ENCODE measurements at places on chromosomes 4 and X.

- DNase-seq, result no peak
Measured at GRCh38 chr4:27836523-27836922, 975.9 kb downstream of the STIM2 start.

- DNase-seq, result no peak
Measured at GRCh38 chr4:3401436-3402171, 40.2 kb upstream of the HGFAC start.

GRCh38 chr4:78379991-78380729 lies 171.4 kb upstream of the ANXA3 start:
- no peak for DNase-seq

DNA sequence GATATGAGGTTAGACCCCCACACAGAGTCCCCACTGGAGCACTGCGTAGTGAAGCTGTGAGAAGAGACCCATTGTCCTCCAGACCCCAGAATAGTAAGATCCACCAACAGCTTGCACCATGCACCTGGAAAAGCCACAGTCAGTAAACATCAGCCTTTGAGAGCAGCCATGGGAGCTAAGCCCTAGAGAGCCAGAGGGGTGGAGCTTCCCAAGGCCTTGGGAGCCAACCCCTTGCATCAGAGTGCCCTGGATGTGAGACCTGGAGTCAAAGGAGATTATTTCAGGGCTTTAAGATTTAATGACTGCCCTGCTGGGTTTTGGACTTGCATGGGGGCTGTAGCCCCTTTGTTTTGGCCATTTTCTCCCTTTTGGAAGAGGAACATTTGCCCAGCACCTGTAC lies 35.7 kb downstream of the HSD17B13 start:
- no peak for DNase-seq

DNA sequence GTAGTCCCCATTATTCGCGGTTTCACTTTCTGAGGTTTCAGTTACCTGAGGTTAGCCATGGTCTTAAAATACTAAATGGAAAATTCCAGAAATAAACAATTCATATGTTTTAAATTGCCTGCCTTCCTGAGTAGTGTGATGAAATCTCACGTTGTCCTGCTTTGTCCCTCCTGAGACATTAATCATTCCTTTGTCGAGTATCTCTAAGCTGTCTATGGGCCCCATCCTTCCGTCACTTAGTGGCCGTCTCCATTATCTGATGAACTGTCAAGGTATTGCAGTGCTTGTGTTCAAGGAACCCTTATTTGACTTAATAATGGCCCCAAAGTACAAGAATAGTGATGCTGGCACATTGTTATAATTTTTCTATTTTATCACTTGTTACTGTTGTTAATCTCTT lies 94.8 kb downstream of the ADGRL3 start:
- no peak for DNase-seq

DNA sequence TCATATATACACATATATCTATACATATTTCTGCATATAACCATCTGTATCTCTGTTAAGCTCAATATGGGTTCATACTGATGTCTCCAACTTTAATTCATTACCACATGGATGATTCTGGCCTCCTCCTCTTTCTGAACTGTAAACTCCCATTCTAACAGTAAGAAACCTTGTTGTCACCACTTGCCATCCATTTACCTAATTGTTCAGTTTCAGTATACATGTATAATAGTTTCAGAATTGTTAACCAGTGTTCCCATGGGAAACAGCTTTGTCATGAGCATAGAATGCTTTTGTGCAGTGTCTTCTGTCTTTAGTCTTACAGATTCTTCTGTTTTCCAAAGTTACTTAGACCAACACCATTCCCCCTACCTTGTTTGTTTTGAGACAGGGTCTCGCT lies 35.9 kb downstream of the SLC9A6 start:
- peak; percentile 28 for DNase-seq

GRCh38 chr4:140130677-140131076 lies 23.3 kb downstream of the MAML3 start:
- DNase-seq, result no peak
